C1 segment of cervical spinal cord (tissue), 14 donors: ENCODE measurements at places on chromosomes 6 and 20.

DNA sequence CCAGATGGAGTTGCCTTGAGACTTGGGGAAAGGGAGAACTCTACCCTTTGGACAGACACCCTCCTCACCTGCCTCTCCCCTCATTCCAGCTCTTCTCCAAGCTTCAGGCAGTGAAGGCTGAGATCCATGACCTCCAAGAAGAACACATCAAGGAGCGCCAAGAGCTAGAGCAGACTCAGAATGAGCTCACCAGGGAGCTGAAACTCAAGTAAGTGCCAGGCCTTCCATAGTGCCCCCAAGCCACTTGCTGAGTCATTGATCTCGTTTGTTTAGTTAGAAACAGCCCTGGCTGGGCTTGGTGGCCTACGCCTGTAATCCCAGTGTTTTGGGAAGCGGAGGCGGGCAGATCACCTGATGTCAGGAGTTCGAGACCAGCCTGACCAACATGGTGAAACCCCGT is 39.2 kb downstream of the KIF3B start:
- no peak for DNase-seq

DNA sequence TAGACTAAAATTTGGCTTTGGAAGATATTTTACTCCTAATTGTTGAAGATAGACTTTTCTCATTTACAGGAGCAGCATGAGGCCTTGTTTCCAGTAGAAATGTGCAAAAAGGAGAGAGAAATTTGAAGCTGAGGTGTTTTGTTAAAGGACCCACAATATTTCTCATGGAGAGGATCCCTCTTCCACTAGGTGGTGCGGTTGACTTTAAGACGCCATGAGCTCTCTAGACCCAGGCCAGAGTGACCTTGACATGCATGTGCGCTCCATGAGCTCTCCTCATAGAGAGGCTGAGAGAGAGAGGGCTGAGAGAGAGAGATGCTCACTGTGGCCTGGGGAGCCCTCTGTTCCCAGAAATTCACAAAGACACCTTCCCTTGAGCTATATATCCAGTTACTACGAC is 861.2 kb upstream of the EYS start:
- DNase-seq: no peak

DNA sequence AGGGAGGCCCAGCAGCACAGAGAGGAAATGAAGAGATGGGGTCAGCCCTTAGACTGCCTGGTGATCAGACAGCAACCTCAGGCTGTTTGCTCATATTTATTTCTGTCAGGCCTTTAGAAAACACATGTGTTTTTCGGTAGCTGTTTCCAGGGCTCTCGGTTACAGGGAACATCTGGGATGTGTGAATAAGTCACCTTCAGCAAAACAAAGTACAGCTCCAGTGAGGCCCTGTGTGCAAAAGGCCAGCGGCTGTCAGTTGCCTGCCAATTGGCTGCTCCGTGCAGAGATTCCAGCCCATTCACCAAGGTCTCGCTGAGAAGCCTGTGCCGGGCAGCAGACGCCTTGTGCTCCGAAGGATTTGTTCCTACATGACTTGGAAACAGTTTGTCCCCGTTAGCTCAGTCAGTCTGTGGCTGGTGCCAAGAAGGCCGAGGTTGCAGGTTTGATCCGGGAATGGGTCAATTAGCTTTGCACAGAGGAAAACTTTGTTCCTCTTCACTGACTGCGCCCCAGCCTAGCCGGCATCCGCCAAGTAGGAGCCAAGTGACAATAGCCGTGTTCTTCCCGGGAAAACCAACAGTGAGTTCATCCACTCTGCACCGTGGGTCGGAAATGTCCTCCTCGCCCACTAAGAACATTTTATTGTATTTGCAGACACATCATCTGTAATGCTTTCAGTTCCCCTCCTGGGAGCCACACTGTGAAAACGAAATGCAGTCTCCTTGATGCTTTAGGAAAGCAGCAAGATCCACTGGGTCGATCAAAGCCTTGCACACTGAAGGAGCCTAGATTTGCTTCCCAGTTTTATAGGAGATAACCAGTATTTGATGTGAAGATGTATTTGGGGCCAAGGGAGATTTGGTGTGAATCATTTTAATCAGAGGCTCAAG is 315.4 kb upstream of the CDYL start:
- DNase-seq: peak; percentile 65

DNA sequence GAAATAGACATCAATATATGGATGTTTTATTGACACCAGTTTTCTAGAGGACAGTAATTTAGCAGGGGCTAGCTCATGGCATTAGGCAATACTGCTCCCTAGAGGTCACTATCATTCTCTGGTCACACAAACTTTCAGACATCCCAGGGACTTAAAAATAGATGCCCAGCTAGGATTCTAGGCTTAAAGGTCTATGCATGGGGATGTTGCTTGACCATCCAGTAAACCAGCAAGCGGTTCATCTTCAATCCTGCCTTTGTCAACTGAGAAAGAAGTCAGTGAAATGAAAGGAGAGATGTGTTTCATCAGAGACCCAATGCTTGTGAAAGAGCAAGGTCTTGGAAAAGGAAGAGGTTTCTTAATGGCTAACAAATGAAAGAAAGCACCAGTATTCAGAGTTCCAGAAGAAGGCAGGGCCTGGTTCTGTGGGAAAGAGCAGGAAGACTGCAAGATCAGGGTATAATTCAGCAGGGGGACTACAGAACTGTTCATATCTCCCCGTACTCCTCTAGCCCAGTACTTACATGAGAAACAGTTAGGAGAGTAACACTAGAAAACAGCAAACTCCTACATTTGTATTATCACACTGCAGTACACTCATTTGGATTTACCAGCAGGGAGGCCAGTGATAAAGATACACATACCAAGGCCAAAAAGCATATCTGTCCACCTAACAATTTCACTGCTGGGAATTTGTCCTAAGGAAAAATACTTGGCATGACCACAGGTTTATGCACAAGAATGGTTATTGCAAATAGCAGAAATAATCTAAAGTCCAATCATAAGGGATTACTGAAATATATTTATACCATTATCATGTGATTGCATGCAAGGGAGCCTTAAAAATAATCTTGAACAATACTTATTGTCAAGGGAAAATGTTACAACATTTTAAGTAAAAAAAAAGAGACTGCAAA is 151.4 kb upstream of the LAMA2 start:
- no peak for DNase-seq

DNA sequence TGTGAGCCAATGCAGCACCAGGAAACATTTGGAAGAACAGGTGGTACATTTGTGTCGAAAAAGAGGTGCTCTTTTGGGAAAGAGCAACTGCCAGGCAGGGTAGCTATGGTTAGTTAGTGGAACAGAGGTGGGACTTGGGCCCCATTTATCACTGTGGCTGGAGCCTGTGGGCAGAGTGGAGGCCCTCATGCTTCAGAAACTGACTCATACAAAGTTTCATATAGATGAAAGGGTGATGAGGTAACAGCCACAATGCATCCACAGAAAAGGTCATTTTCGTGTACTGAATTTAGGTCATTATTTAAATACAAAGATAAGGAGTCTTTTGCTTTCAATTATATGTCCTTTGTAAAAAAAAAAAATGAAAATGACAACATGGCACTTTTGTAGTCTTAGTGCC is 76.4 kb upstream of the HS3ST5 start:
- no peak for DNase-seq

- DNase-seq: no peak
Observed at GRCh38 chr6:25377664-25378063, 98.5 kb downstream of the CARMIL1 start.

- no peak for DNase-seq
Observed at GRCh38 chr6:168506460-168506859, 65.5 kb downstream of the SMOC2 start.

DNA sequence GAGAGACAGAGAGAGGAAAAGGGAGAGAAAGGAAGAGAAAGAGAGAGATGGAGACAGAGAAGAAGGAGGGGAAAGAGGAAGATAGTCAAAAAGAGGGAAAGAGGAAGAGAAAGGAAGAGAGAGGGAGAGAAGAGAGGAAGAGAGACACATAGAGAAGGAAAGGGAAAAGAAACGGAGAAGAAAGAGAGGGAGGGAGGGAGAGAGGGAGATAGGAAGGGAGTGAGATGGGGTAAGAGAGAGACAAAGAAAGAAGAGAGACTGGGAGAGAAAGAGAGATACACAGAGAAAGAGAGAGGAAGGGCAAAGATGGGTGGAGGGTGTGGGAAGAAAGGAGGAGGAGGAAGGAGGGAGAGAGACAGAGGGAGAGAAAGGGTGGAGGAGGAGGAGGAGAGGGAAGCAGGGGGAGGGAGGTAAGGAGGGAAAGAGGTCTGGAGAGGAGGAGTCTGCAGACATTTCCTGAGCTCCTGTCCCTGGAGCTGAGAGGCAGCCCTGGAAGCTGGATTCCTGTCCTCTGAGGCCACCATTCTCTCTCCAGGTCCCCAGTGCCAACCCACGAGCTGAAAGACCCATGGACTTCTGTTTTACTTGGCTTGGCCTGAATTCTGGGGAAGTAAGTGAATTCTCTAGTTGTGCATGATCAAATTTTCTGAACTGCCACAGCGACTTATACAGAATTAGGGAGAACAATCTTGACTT is 9.9 kb downstream of the FOXF2 start:
- no peak for DNase-seq

DNA sequence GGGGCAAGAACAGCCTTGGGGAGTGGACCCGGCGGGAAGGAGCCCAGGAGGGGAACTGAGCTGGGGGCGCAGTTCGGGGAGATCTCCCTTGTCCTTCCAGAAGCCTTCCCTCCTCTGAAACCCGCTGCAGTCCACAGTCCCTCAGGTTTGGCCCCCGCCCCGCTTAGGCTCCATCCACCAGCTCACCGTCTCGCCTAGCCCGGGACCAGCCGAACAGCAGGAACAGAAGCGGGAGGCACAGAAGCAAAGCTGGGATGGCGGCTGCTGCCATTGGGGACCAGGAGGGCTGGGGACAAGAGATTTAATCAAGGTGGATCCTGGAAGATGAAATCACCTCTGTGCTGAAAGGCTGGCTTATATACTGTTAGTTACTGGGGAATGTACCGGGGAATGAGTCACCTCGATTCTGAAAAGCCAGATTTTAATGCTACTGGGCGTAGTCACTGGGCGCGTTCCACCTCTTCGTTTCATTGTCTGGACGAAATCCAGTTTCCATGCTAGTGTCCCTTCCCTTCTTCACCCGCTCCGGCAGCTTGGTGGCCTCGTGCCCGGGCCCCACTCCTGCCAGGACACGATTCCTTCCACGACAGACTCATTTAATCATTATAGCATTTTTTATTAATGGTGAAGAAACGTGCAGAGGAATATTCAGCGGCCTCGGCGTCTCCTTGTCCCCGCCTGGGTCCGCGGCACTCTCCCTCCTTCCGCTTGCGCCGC is at the start of gene RAET1L:
TSS of gene RAET1L (minus strand) at position 332 of the 717 bp plus-strand sequence. CDS start at position 271, 61 bp downstream.
- DNase-seq: no peak

GRCh38 chr6:56527934-56528333 is 114.8 kb downstream of the DST start:
- no peak for DNase-seq

- DNase-seq: no peak
Observed at GRCh38 chr6:146273490-146273889, 244.6 kb downstream of the GRM1 start.

- peak; percentile 20 for DNase-seq
Observed at GRCh38 chr6:108798670-108799353, 49.4 kb upstream of the ARMC2 start.

GRCh38 chr20:11907621-11908020 is 10.1 kb upstream of the BTBD3 start:
- DNase-seq: no peak

DNA sequence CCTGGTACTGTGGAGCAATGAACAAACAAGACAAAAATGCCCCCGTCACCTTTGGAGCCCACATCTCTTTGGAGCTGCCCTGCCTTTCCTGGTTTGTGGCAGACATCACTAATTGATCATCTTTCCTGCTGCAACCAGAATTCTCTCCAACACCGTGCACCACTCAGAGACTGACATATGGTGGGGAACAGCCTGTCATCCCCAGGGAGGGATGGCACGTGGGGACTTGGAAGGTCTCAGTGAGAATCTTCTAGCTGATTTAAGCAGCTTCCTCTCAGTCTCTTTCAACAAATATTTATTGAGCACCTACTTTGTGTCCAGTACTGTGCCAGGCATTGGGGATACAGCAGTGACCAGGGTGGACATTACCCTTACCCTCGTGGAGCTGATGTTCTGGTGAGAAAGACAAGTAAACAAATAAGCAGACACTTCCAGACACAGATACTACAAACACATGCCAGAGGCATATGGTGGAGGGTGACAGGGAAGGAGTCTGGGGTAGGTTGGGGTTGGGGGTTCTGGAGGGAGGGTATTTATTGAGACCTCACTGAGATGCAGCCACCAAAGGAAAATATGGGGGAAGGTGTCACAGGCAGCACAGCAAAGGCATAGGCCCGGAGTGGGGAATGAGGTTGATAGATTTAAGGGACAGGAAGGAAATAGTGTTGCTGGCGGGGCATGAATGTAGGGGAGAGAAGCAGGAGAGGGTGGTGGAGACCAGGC is 82.3 kb downstream of the CEBPB start:
- DNase-seq: no peak

DNA sequence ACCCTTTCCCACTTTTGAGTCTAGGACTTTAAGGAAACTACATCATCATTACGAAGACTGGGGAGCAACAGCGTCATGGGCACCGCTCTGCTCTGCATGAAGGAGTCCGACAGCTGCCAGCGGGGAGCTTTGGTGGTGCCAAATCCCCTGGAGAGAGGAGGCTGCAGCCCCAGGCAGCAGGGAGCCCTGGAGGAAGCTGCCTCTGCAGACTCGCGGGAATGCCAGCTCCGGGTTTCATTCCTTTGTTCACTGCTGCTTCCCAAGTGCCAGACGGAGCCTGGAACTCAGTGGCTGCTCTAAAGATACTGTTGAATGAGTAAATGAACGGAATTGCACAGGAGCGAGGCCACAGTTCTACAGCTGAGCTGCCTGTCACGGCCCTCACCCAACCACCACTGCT is 196.5 kb upstream of the THBS2 start:
- no peak for DNase-seq

GRCh38 chr20:20888936-20889335 is 176.5 kb upstream of the RALGAPA2 start:
- DNase-seq: no peak

GRCh38 chr6:124958759-124959354 is 3.4 kb upstream of the RNF217 start:
- no peak for DNase-seq

GRCh38 chr6:54601600-54602300 is 244.8 kb upstream of the FAM83B start:
- DNase-seq: no peak

GRCh38 chr6:52994031-52994838 is 849 bp downstream of the GSTA4 start:
- DNase-seq: peak; percentile 60

GRCh38 chr6:99780556-99780885 is 173.9 kb downstream of the PRDM13 start:
- no peak for DNase-seq

DNA sequence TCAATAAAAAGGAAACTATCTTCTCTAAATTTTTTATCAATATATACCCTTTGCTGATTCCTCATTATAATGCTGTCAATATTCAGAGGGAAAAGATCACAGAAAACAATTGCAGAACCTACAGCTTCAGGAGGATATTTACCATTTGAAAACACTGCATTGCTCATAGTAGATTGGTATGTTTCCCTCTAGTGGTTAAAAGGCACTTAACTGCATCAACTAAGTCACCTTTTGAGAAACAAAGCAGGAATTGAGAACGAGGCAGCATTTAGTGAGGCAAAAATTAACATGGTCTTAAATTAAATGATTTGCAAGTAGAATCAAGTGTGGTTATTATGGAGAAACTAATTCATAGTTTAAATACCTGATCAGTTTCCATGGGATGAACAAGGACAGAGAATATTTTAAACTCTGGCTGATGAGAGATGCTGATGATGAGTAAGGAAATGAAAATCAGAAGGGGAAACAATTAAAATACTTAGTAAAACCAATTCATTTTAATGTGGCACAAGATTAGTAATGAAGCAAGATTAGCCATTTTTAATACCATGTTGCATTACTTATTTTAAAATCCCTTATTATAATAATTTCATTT is 642.1 kb downstream of the EPHA7 start:
- no peak for DNase-seq

- no peak for DNase-seq
Observed at GRCh38 chr6:105746509-105746908, 339.6 kb upstream of the PRDM1 start.
